SJSA1 (cell line): ENCODE measurements at places on chromosomes 7 and 10. TPM values are rescaled to one million over a fixed set of nuclear protein-coding genes. Genes with fewer than 3 reads are reported as not detected.
A peak's percentile ranks its signal among the peaks of the same experiment; 100 is the strongest.

- H3K36me3 ChIP-seq, result no peaks in the 10 kb centered on the region
- no peak overlapping the region for H3K27ac ChIP-seq
- DNase-seq, result no peak
- no peak overlapping the region for H3K4me3 ChIP-seq
- peaks cover 8% of the 10 kb centered on the region for H3K4me1 ChIP-seq
Measured at GRCh38 chr10:102965311-102965851, 47.3 kb downstream of the CNNM2 start.

GRCh38 chr10:33335551-33335800, 1.0 kb upstream of the NRP1 start:
- H3K4me3 ChIP-seq, result peak overlapping the region; percentile 81
- H3K4me1 ChIP-seq, result peaks cover 55% of the 10 kb centered on the region
- peaks cover 34% of the 10 kb centered on the region for H3K36me3 ChIP-seq

DNA sequence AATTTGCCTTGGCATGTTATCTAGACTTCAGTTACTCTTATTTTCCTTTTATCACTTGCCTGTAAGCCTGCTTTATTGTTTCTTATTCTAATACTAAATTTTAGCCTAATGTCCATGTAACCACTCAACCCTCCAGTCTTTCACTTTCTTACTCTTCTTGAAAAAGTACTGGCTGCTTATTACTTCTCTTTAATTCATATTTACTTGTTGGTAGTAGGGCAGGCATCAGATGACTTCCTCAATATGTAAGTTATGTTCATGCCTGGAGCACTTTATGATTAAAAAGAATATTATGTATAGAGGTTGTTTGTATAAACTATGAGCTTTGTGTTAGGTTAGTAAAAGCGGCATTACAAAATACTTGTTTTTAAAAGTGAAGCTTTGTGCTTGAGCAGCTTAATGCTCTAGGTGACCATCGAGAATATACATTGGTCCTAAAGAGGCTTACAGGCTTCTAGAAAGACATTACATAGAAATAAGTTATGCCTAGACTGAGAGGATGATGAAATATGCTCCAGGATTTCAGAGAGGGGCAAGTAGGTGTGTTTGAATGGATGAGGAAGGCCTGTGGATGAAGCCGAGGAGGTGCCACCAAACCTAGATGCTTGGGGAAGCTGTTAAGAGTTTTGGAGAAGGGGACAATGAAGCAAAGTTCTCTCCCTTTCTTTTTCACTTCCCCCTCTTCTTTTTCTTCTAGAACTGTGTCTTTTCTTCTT, 207.1 kb upstream of the HDAC9 start:
- H3K27me3 ChIP-seq, result no peaks in the 10 kb centered on the region
- H3K4me1 ChIP-seq, result no peaks in the 10 kb centered on the region
- H3K4me3 ChIP-seq, result no peak overlapping the region
- no peak overlapping the region for H3K27ac ChIP-seq

DNA sequence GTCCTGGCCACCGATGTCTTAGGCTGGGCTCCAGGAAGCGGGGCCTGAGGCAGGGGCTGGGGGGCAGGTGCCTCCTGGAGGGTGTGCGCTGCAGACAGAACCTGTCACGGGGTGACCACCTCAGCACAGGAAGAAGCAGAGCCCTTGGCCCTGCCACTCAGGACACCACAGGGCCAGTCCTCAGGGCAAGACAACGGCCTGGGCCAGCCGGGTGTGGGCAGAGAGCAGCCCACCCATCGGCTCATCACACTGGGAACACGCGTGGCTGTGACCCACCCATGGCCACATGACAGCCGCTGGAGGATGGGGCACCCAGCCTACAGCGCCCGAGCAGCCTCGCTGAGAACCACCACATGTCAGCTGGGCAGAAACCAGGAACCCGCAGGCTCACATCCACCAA, 5.9 kb upstream of the DIP2C start:
- no peak overlapping the region for H3K27ac ChIP-seq
- H3K27me3 ChIP-seq, result peaks cover 7% of the 10 kb centered on the region
- no peak overlapping the region for H3K4me3 ChIP-seq

NEUROD6 gene
- not detected in 2 replicates for total RNA-seq
